ENCODE measurements at places on chromosomes 11 and 22.

DNA sequence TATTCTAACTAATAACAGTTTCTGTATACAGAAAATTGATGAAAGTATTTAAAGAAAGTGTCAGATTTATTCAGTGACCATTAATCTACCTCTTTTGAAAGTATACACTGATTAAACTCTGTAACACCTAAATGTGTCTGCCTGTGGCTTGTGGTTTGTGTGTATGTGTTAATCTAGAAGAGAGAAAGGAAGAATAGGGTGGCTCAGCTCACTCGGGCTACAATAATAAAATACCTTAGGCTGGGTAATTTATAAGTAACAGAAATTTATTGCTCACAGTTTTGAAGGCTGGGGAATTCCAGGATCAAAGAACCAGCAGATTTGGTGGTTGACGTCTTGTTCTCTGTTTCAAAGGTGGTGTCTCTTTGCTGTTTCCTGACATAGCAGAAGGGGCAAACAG, 13.6 kb upstream of the OR5AS1 start:
- DNase-seq: no peak

DNA sequence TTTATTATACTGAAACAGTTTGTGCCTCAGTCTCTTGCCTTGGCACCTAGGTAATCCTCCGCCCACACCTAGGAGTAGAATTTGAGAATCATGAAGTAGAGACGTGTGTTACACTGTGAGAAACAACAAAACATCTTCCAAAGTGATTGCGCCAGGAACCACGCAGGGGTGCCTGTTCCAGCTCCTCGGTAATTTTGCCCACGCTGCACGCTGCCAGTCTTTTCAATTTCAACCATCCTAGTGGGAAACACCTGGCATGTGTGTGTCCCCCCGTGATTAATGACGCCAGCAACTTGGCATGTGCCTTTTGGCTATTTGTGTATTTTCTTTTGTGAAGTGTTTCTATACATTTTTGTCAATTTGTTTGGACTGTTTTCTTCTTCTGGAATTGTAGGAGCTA, 919.1 kb downstream of the BRD1 start:
- DNase-seq: no peak

DNA sequence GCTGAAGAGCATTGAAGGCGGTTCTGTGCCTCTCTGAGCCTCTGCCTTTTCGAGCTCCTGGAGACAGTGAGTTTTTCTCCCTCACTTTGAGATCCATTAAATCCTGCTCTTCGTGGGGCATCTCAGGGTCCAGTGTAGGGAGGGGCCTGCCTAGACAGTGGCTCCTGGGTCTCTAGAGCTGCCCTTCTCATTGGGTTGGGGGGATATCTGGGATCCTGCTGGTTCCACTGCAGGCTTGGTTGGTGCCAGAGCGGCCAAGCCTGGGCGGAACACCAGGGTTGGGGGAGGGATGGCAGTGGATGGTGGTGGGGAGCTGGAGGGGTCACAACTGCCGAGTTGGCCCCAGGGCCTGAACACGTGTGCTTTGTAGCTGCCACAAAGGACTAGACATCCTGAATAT, 52.2 kb upstream of the CARS1 start:
- DNase-seq: no peak

GRCh38 chr11:96014217-96014616, 90.3 kb upstream of the MTMR2 start:
- no peak for DNase-seq

- DNase-seq: no peak
Measured at GRCh38 chr11:9075556-9075955, 15.8 kb downstream of the SCUBE2 start.

Measured in stimulated activated CD4-positive, alpha-beta T cell treated with anti-CD3 and anti-CD28 coated beads, Interleukin-1b, Interleukin-23, amount 100 ng/mL, for 1 hour (primary cell).